GM12892 (cell line): ENCODE measurements at places on chromosomes 2 and 18.

- DNase-seq = no peak
Observed at GRCh38 chr2:46805401-46805951, 110.1 kb downstream of the MCFD2 start.

DNA sequence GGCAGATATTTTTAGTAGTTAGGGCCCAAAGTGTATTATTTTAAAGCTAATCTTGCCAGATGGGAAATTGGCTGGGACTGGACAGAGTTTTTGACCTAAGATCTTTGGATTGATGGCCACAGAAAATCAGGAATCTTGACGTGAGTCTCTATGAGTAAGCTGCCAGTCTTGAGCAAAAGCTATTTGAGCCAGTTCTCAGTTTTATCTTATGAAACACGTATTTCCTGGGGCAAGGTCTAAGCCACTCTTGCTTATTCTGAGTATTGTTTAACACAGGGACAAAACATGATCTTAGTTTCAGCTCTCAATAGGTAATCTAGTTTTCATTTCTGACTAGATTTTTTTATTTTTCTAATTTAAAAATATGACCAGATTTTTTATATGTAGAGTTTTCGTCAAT, 329.4 kb downstream of the CNTNAP5 start:
- DNase-seq = no peak

- DNase-seq = no peak
Observed at GRCh38 chr2:44959855-44960254, 18.4 kb downstream of the SIX3 start.

GRCh38 chr18:56388571-56388970, 249.8 kb downstream of the TXNL1 start:
- DNase-seq = no peak

DNA sequence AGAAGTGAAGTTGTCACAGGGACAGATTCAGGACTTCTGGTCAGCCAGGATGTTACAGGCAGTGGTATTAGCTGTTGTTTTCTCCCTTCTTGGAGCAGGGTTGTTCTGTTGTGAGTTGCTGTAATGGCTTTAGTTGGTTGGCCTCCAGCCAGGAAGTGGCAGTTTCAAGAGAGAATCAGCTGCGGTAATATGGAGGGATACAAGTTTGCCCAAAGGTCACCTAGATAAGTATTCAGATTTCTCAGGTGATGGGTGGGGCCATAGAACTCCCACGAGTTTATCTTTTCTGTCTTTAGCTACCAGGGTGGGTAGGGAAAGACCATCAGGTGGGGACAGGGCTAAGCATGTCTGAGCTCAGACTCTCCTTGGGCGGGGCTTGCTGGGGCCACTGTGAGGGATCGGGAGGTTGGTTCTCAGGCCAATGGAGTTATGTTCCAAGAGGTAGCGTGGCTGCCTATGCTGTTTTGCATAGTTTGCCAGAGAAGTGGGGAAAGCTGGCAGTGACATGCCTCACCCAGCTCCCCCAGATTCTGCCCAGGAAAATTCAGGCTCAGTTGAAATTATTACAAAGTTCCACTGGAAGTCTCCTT, 640.4 kb upstream of the CHAC2 start:
- DNase-seq = no peak

DNA sequence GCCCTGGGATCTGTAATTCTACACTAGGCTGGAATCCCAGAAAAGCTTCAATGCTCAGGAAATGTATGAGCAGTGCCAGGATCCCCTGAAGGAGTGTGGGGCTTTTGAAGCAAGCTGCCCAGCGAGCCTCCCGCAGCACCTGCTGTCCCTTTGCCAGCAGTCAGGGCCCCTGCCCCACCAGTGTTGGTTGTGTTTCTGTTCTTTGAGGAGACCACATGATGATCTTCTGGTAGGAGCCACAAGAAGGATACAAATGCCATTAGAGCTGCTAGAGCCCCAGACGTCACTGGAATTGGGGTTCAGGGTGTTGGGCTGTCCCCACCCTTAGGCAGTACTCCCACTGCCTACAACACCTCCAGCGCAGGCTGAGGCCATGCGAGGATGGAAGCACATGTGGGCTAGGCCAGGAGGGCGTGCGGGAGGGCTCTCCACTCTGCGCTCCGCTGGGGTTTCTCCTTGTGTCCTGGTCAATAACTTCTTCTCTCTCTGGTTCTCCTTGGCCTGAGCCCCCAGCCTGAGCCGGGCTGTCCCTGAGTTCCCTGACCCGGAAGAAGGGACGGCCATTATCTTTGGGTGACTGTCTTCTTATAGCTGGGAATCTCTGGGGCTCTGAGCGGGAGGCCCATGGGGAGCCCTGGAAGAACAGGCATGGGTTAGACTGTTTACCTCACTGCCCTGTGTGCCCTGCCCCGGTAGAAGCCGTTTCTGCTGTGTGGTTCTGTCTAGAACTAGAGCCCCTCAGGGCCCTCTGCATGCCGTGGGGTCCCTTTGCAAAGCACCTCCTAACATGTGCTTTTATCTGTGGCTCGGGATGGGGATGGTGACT, 73.9 kb downstream of the LRRFIP1 start:
- DNase-seq = no peak

- DNase-seq = no peak
Observed at GRCh38 chr2:120670771-120671480, 64.7 kb upstream of the GLI2 start.

DNA sequence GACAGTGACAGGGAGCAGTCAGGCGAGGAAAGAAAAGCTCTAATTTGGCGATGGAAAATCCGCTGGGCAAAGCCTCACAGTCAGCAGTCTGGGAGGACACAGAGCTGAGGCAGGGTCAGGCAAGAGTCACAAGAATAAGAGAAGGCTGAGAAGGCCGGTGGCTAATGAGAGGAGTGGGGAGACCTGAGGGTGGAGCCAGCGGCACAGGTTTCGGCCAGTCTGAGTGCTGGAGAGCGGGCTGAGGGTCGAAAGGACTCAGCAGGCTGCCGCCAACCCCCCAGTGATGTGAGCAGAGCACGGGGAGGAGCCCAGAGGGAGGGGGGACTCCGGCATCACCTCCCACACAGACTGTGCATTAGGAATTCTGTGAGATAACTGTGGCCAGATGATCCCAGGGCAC, 500.6 kb upstream of the MYT1L start:
- DNase-seq = no peak

- DNase-seq = no peak
Observed at GRCh38 chr2:27655155-27655951, 8.1 kb downstream of the SUPT7L start.

- DNase-seq = no peak
Observed at GRCh38 chr18:66553824-66554223, 50.1 kb downstream of the CDH19 start.

DNA sequence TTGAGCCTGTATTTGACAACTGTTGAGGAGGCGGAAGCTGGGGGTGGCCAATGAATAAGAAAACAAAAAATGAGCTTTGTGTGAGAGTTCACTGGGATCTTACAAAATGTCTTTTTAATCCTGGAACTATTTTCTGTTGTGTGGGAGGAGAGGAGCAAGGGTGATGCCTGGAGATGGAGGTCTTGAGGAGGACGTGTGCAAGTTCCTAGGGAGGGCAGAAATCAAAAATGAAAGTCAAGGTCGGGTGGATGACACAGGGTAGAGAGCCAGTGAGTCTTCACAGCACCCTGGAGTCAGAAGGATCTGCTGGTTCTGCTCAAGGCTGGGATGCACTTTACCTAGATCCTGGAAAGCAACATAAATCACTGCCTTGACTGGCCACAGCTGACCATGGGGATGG, 180.3 kb upstream of the PKDCC start:
- no peak for DNase-seq

- DNase-seq = peak; percentile 3
Observed at GRCh38 chr2:21317131-21317530, 193.4 kb downstream of the TDRD15 start.

GRCh38 chr2:159497256-159497655, 119.1 kb downstream of the BAZ2B start:
- DNase-seq = no peak

- no peak for DNase-seq
Observed at GRCh38 chr2:205323929-205324328, 358.4 kb upstream of the NRP2 start.

DNA sequence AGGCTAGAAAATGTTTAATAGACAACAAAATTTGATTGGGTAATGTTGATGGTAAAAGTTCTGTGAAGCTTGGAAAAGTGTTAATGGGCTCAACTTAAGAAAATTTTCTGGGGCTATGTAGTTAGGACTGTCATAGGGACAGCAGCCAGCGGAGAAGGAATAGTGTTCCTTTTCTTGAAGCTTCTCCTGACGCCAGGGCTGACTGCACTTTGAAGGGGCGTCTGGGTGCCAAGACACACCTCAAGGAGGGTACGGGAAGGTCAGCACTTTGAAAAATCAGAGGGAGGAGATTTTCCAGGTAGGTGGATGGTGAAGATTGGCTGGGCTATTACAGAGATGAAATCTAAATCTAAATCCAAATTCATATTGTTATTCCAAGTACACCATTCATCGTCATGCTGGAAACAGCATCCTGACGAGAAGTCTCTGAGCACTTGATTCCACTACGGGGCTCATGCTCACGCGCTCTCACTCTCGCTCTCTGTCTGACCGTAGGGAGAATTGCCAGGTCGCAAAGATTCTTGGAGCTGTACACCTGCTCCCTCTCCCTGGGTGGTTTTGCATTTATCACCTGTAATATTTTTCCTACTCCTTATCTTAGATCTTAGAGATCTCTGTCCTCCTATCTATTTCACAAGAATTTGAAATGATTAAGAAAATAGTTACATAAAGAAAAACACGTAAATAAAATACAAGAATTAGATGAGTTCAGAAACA, 91.0 kb downstream of the ITGB1BP1 start:
- no peak for DNase-seq

DNA sequence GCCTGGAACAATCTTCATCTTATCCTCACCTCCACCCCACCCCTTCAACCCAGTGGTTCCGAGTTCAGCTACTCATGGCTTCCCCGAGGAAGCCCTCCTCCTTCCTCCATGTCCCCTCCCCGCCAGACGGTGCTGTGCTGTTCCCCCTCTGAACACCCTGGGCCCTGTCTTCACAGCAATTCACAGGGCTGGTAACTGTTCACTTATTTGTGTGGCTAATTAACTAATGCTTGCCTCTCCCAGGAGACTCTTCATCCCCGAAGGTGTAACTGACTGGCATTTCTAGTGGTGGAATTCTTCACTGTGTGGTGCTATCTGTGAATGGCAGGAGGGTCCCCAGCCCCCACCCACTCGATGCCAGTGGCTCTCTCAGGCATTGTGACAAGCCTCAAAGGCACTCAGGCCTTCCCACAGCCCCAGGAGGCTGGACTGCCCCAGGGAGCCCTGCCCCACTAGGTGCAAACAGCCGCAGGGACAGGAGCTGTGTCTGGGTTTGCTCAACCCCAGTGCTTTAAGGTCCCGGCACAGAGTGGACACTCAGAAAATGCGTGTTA, 133.7 kb upstream of the ID2 start:
- DNase-seq = no peak

- DNase-seq = no peak
Observed at GRCh38 chr2:212892193-212892592, 259.2 kb downstream of the IKZF2 start.

- DNase-seq = no peak
Observed at GRCh38 chr18:24736662-24737330, 276.4 kb downstream of the HRH4 start.

DNA sequence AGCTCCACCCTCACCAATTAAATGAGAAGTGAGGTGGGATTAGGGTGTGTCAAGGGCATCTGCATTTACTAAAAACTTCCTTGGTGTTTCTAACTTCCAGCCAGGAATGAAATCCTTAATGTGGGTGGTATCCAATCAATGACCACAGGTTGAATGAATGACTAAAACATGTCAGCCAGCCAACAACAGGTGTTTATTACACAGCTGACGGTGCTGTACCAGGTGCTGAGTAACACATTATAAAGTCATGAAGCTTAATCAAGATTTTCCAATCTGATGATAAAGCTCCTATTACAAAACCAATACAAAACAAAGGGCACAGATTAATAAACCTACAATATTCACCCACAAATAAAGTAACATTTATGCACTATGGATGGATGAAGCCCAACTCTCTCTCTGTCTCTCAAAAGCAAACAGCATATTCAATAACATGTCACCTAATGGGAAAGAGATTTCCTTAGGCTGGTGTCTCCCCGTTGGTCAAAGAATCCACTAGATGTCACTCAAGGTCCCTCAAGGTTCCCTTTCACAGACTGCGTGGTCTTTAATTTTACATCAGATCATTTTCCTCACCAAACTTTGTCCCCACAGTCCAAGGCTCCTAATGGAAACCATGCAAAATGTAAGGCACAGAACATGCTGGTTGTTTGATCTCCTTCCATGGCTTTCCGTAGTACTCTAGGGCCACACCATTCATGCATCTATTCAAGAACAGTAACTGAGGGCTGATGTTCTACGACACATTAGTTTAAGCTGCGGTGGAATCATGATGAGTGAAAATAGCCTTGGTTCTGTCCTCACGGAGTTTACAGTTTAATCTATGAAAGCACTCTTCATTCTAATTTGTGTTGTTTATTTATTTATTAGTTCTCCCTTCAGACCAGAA, 6.4 kb upstream of the PTPN4 start:
- DNase-seq = no peak

DNA sequence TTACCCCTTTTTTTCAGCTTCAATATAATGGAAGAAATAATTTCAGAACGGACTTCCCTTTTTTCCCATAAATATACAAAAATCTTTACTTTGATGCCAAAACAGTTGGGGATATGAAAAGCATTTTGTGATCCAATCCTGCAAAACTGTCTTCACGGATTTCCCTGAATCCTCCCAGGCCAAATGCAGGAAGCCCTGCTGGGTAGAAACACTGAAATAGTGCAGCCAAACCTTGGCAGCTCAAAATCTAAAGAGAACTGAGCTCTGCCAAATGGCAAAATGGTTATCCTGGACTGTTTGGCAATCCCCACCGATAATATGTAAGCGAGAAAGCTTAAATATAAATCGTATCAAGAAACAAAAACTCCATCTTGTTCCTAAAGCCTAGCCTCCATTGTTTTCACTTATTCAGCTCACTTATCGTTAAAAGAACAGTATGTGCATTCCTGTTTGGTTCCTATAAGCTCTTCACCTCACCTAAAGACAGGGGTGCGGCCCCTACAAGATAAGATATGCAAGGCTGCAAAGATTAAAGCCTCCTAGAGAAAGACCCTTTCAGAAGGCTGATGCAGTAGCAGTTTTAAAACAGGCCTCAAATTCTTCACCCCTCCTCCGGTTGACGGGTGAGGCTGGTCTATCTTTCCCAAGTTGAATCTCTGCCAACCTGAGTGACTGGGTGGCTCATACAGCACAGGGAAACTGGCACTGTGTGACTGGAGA, 48.6 kb downstream of the LAMA1 start:
- DNase-seq = no peak

DNA sequence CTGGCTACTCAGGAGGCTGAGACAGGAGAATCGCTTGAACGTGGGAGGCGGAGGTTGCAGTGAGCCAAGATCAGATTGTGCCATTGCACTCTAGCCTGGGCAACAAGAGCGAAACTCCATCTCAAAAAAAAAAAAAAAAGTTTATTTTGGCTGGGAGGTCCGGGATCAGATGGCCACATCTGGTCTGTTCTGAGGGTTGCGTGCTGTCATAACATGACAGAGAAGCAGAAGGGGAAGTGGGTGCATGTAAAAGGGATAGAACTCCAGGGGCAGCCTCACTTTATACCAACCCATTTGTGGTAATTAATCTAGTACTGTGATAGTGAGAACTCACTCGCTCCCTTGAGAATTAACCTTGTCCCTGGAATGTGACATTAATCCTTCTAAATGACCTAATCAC, 101.2 kb downstream of the PTPN4 start:
- DNase-seq = no peak
